ENCODE measurements at places on chromosomes 3 and 15. TPM values are rescaled to one million over a fixed set of nuclear protein-coding genes. Genes with fewer than 3 reads are reported as not detected.

CHST14 gene
- 11.7 TPM for total RNA-seq

RPLP1 gene
- total RNA-seq = 63.8 TPM

NANOGP8 gene
- not detected for total RNA-seq

GOLGA6L7 gene
- total RNA-seq = not detected

CDCP1 gene
- 0.17 TPM for total RNA-seq

GADL1 gene
- total RNA-seq = not detected

SLC12A1 gene
- total RNA-seq = under 0.01 TPM

CHRNA7 gene
- total RNA-seq = 0.79 TPM

ASB14 gene
- total RNA-seq = not detected

PPP1R14D gene
- total RNA-seq = not detected

A4GNT gene
- total RNA-seq = not detected

MKRN2 gene
- 43.4 TPM for total RNA-seq

ARHGAP31 gene
- total RNA-seq = 64.1 TPM

LYZL4 gene
- total RNA-seq = not detected

PLA2G4F gene
- not detected for total RNA-seq

All from dermis blood vessel endothelial cell (primary cell).